ENCODE measurements at places on chromosomes 2 and 18.

GRCh38 chr2:72940786-72941185, 23.5 kb downstream of the EMX1 start:
- DNase-seq = no peak

DNA sequence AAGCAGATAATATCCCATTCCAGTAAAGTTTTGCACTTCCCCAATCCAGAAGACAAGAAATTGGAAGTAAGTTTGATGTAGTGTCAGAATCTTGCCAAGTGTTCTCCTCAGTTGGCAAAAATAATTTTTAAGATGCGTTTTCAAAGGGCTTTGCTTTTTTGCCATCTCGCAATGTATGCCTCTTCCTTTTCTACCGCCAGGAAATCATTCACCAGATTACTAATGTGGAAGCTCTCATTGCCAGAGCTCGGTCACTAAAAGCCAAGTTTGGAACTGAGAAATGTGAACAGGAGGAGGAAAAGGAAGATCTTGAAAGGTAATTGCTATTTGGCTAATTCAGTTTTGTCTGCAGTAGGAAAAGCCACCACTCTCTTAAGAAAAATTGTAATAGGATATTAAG, 110.7 kb downstream of the RAB3GAP1 start:
- DNase-seq = no peak

- DNase-seq = no peak
Measured at GRCh38 chr2:239225871-239226561, 174.8 kb downstream of the HDAC4 start.

DNA sequence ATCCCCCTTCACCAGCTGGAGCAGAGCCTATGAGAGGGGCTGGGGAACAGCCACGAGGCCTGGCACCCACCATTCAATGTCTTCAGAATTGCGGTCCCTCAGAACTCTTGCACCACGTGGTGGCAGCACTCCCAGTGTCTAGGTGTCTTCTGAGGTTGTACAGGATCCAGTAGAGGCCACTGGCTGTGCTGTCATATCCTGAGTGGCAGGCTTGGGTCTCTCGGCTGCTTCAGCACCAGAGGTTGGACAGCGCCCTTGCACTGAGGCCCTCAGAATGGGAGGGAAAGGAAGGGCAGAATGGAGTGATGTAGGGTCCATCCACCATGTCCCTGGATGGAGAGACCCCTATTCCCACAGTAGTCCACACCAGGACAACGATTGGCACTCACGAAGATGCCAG, 112.0 kb upstream of the TEKT4 start:
- DNase-seq = no peak

DNA sequence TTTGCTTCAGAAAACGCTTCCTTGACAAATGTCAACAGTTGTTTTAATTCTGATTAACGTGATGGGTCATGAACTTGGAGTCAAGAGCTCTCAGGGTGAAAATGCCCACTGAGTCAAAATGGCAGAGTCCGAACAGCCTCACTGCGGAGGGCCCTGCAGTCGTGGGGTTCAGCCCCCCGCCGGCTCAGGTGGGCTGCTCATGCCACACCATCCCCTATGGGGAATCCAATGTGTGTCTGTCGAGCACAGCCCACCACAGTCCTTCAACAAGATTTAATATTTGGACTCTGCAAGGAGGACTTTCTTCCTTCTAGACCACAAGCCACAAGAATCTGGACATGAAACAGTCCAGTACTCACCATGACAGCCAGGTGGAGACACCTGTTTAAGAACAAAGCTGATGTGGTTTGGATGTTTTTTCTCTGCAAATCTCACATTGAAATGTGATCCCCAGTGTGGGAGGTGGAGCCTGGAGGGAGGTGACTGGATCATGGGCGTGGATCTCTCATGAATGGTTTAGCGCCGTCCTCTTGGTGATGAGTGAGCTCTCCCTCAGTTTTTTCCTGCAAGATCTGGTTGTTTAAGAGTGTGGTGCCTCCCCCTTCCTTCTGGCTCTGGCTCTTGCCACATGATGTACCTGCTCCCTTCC, 201.0 kb downstream of the NDUFA10 start:
- DNase-seq = no peak

DNA sequence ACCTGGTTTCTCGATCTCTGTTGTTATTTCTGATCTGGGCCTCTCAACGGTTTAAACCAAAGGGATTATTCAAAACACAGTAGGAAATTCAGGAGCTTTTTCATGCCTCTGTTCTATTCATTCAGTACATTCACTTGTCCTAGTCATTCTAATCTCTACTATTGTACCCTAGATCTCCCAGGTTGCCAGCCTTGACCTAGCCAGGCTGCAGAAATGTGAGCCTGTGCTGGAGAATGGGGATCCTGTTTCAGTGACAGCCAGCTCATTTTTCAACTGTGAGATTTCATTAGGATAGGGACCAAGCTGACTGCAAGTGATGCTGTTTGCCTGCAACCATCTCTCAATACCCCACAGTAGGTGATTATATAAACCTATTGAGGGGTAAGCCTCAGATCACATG, 186.2 kb downstream of the CMPK2 start:
- DNase-seq = no peak

GRCh38 chr2:105775809-105776559, 31.3 kb downstream of the NCK2 start:
- no peak for DNase-seq
